ENCODE measurements at places on chromosomes 4 and X. TPM values are rescaled to one million over a fixed set of nuclear protein-coding genes. Genes with fewer than 3 reads are reported as not detected.
A peak's percentile ranks its signal among the peaks of the same experiment; 100 is the strongest.

DNA sequence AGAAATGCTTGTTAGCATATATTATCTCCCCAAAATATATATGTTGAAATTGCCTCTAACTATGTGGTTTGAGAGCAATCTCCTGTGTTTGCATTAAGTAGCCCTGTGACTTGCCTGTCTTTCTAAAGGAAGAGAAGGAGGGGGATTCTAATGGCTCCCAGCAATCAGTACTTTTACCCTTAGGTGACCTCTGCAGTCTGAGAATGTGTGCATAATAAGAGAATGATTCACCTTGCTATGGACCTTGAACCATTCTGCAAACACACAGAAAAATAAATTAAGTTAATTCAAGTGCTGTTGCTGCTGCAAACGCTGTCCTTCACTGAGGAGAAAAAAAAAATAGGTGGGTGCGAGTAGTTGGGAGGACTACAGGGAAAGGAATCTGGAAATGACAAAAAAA is 322.2 kb downstream of the IQCM start:
- DNase-seq, result no peak

DNA sequence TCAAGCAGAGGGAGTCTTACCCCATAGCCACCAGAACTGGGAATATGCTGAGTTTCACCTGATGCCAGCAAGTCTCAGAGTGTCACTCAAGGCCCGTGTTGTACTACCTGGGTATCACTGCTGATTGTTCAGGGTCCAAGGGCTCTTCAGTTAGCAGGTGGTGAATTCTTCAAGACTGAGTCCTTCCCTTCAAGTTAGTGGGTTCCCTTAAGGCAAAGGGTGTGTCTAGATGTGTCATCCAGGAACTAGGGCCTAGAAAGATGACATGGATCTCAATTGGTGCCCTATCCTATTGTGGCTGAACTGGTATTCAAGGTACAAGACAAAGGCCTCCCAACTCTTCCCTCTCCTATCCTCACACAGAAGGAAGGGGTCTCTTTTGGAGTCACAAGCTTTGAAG is 159.9 kb upstream of the DIPK2B start:
- DNase-seq, result no peak

DNA sequence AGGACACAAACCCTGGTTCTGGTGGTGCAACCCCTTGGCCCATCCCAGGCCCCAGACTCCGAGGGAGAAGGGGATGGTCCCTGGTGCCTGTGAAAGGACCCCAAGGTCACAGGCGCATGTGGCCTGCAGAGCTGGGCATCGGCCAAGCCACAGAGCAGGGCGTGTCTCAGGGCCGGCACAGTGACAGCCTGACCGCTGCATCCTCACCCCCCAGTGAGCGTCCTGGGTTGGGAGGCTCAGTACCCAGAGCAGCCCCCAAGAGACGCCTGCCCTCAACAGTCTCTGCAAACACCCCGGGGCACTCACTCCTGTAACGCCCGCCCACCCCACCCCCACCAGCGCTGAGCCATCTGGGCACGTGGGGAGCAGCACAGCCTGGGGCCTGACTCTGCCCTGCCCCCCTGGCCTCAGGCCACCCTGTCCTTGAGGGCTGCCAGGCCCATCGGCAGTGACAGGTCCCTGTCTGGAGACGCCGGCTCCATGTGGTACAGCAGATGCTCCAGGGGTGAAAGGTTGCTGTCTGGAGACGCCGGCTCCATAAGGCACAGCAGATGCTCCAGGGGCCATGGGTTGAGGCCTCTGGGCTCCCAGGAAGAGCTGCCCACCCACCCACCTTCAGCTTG is 24.5 kb upstream of the CPLX1 start:
- DNase-seq, result no peak

DNA sequence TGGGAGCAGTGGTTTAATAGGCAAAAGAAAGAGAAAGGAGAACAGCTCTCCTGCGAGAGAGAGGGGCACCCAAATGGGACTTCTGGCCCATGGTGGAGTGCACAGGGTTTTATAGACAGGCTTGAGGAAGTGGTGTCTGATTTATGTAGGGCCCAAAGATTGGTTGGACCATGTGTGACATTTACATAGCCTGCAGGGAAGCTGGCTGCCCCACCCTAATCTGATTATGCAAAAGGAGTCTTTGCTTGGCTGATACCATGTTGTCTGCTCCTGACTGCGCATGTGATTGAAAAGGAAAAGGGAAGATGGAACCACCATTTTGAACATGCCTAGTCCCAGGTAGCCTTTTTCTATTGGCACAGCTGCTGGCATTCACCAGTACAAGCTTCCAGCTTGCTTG is 100.0 kb upstream of the DIPK2B start:
- DNase-seq, result no peak

- DNase-seq, result peak; percentile 20
Measured at GRCh38 chr4:88975958-88976774, 80.8 kb downstream of the FAM13A start.

- no peak for DNase-seq
Measured at GRCh38 chr4:160265836-160266235, 1163.0 kb downstream of the RAPGEF2 start.

DNA sequence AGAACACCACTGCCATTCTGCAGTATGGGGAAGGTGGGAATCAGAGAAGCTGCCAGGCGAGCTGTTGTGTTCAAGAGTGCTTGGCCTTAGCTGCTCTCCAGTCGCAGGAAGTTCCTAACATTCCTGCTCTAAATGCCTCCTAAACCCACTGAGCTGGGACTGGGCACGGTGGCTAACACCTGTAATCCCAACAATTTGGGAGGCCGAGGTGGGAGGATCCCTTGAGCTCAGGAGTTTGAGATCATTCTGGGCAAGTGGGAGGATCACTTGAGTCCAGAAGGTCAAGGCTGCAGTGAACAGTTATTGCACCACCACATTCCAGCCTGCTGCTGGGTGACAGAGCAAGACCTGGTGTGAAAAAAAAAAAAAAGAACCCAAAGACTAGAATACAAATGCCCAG is 690.3 kb upstream of the FAM241A start:
- DNase-seq, result no peak

GRCh38 chr4:1091561-1091995 is 21.8 kb downstream of the RNF212 start:
- DNase-seq, result no peak

- DNase-seq, result no peak
Measured at GRCh38 chr4:1864076-1865008, 6.9 kb upstream of the NSD2 start.

DNA sequence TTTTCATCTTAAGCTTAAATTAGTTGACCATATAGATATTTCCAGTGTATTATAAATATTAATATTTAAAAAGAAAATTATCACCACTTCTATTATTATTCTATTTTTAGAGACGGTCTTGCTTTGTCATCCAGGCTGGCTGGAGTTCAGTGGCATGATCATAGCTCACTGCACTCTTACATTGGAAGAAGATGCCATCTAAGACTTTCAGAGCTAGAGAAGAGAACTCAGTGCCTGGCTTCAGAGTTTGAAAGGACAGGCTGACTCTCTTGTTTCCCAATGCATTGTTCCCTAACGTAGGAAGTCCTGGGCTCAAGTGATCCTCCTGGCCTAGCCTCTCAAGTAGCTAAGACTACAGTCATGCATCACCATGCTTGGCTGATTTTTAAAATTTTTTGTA is 75.9 kb downstream of the FIP1L1 start:
- no peak for DNase-seq

- DNase-seq, result no peak
Measured at GRCh38 chr4:140533951-140534480, 10.0 kb downstream of the ELMOD2 start.

- DNase-seq, result no peak
Measured at GRCh38 chr4:10019521-10020051, 1.7 kb downstream of the SLC2A9 start.

GUCY1B1 gene
- not detected for total RNA-seq

TKTL1 gene
- total RNA-seq, result not detected

PPP2R2C gene
- total RNA-seq, result 0.18 TPM

Data from HT-29 (cell line).